ENCODE measurements at places on chromosomes 2 and 18. TPM values are rescaled to one million over a fixed set of nuclear protein-coding genes. Genes with fewer than 3 reads are reported as not detected.

The NTSR2 gene
- not detected for total RNA-seq

The MTX2 gene
- 29.9 TPM for total RNA-seq

The MAT2A gene
- total RNA-seq, result 229 TPM

The C1QL2 gene
- not detected for total RNA-seq

The ACVR1C gene
- total RNA-seq, result 9.2 TPM

The VSNL1 gene
- 2.1 TPM for total RNA-seq

The C2orf15 gene
- 1.3 TPM for total RNA-seq

The NYAP2 gene
- total RNA-seq, result not detected

The RRM2 gene
- 8.5 TPM for total RNA-seq

The TBR1 gene
- total RNA-seq, result not detected

The HOXD10 gene
- total RNA-seq, result 1.8 TPM

The EVX2 gene
- total RNA-seq, result 0.12 TPM

The IMMT gene
- 121 TPM for total RNA-seq

The INHBB gene
- 0.29 TPM for total RNA-seq

The CPO gene
- 0.32 TPM for total RNA-seq

The AQP4 gene
- not detected for total RNA-seq

The ASIC4 gene
- total RNA-seq, result 0.09 TPM

The RAMP1 gene
- total RNA-seq, result 154 TPM

The TMEM37 gene
- 173 TPM for total RNA-seq

The CFC1 gene
- total RNA-seq, result 0.69 TPM

The TCF7L1 gene
- total RNA-seq, result 3.0 TPM

The FAM124B gene
- total RNA-seq, result 0.55 TPM

The ASAP2 gene
- total RNA-seq, result 84.1 TPM

The WNT6 gene
- 0.41 TPM for total RNA-seq

The MAPRE2 gene
- total RNA-seq, result 27.3 TPM

The GORASP2 gene
- 71.2 TPM for total RNA-seq

The TLX2 gene
- 0.51 TPM for total RNA-seq

The SCN9A gene
- total RNA-seq, result 9.0 TPM

The ELOA2 gene
- total RNA-seq, result not detected

The MOGAT1 gene
- total RNA-seq, result not detected

The SIX2 gene
- not detected for total RNA-seq

The KCNJ3 gene
- total RNA-seq, result 0.54 TPM
